ENCODE measurements at places on chromosomes 16 and 17.

DNA sequence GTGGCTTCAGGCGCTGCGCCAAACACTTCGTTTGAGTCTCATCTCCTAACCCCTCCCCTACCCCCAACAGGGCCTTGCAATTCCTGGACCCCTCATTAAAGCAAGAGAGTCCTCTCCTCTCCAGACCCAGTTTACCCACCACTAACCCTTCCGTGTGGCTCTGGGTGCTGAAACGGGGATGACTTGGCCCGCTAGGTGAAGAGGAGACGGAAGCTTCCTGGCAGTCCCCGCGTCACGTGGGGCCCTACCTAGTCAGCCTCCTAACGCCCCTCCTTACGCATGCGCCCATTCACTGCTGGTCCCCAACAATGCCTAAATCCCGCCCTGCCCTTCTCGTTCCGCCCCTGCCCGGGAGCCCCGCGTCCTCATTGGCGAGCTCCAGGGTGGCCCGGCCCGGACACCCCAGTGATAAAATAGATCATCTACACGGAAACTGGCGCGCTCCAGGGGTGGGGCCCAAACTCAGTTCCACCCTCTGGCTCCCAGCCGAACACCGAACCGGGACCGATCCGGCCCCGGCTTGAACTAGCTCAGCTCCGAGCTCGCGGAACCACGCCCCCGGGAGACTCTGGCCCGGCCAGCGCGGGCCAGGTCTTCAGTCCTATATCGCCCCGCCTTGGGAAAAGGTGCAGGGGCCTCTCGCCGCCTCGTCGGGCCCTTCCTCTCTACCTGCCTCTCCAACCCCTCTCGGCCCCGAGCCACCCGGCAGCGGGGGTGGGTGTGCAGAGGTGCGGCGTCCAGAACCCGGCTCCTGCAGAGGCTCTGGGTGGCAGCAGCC is at the start of gene SLC16A13:
Gene SLC16A13 (plus strand): TSS at position 425 of the 778 bp plus-strand sequence. CDS start 368 bp downstream, outside the sequence.
- DNase-seq, result peak; percentile 96

DNA sequence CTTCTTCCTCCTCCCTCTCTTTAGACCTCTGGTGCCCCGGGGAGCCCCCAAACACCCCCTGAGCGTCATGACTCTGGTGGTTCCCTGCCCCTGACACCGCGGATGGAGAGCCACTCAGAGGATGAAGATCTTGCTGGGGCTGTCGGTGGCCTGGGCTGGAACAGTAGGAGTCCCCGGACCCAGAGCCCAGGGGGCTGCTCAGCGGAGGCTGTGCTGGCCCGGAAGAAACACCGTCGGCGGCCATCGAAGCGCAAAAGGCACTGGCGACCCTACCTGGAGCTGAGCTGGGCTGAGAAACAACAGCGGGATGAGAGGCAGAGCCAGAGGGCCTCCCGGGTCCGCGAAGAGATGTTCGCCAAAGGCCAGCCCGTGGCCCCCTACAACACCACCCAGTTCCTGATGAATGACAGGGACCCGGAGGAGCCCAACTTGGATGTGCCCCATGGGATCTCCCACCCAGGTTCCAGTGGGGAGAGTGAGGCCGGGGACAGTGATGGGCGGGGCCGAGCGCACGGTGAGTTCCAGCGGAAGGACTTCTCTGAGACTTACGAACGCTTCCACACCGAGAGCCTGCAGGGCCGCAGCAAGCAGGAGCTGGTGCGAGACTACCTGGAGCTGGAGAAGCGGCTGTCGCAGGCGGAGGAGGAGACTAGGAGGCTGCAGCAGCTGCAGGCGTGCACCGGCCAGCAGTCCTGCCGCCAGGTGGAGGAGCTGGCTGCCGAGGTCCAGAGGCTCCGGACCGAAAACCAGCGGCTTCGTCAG is 7.5 kb downstream of the HEXIM2 start:
- no peak for DNase-seq

DNA sequence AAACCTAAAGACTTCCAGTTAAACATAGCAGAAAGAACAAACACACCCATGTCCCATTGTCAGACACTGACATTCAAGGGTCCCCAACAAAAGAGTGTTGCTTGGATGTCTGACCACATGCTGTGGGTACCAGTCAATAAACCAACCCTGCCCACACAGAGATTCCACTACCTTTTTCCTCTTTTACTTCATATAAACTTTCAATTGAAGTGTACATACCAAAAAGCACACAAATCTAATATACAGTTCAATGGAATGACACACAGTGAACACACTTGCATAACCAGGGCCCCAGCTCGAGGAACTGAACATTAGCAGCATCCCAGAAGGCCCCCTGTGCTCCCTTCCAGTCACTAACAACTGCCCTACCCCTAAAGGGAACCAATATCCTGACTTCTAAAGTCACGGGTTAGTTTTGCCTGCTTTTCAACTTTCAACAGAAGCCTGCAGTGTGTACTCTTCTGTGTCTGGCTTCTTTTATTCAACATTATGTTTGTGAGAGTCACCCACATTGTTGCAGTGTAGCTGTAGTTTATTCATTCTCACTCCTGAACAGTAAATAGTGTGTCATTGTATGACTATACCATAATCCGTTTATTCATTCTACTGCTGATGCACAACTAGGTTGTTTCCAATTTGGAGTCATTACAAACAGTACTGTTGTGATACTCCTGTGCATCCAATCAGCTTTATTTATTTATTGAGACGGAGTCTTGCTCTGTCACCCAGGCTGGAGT is 18.0 kb downstream of the CFDP1 start:
- DNase-seq, result no peak

GRCh38 chr16:10609402-10609774 is 29.0 kb upstream of the EMP2 start:
- peak; percentile 19 for DNase-seq

- DNase-seq, result no peak
Observed at GRCh38 chr16:25699069-25699468, 7.3 kb downstream of the HS3ST4 start.

- DNase-seq, result no peak
Observed at GRCh38 chr16:75342308-75342811, 90.9 kb upstream of the BCAR1 start.

GRCh38 chr17:8353736-8354135 is 14.1 kb downstream of the ODF4 start:
- DNase-seq, result no peak

DNA sequence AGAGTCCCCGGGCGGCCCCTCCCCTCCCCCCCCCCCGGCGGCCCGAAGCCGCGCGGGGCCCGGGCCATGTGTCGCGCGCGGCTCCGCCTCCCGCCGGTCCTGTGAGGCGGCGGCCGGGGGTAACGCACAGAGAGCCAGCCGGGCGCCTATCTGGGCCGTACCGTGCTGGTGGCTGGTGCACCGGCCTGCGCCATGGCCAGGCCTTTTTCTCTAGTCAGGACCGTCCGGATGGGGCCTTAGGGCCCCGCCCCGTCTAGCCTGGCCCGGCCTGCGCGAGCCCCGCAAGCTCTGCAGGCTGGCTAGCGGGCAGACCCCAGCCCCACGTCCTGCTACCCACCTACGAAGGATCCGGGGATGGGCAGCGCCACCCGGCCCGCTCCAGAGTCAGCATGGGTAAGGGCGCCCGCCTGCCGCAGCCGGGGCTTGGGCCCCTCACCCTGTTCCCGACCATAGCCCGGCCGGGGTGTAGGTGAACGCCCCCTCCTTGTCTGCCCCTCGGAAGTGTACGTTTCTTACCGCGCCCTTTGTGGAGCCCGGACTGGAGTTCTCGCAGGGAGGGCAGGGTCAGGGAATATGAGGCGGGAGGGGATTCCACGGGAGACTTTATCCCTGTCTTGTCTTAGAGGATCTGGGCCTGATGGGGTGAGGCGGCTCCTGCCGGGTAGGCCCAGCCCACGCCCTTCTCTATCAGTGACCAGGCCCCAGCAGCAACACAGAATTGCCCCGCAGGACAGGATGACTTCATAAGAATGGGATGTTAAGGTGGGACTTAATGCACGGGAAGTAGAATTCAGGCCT is at the start of gene CENPT:
Gene CENPT (minus strand): TSS at position 630 of the 798 bp plus-strand sequence. CDS start 13,834 bp downstream, outside the sequence.
- no peak for DNase-seq

- DNase-seq, result no peak
Observed at GRCh38 chr16:74999219-74999608, 390 bp downstream of the ZNRF1 start.

DNA sequence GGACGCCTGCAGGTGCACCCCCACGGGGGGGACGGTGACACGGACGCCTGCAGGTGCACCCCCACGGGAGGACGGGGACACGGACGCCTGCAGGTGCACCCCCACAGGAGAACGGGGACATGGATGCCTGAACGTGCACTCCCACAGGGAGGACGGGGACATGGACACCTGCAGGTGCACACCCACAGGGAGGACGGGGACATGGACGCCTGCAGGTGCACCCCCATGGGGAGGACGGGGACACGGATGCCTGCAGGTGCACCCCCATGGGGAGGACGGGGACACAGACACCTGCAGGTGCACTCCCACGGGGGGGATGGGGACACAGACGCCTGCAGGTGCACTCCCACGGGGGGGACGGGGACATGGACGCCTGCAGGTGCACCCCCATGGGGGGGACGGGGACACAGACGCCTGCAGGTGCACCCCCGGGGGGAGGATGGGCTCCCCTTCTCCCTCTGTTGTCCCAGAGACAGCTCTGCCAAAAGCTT is 114.5 kb upstream of the METRNL start:
- no peak for DNase-seq

- no peak for DNase-seq
Observed at GRCh38 chr16:606656-607307, 16.9 kb downstream of the RAB40C start.

DNA sequence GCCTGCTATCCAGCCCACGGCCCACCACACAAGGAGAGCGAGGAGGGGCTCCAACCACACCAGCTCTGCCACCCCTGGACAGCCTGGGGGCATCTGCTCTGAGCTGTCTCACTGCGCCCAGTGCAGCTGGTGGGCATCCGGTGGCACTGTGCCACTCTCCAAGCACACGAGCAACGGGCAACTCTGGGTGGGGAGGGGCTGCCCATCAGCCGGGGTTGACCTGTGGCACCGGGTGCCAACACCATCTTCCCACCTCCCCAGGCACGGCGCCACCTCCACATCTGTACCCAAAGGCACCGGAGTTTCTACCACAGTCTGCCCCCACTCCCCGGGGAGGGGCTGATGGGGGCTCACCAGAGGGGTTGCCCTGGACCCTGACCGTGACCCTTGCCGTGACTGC is 241.8 kb downstream of the RBFOX3 start:
- DNase-seq, result no peak

DNA sequence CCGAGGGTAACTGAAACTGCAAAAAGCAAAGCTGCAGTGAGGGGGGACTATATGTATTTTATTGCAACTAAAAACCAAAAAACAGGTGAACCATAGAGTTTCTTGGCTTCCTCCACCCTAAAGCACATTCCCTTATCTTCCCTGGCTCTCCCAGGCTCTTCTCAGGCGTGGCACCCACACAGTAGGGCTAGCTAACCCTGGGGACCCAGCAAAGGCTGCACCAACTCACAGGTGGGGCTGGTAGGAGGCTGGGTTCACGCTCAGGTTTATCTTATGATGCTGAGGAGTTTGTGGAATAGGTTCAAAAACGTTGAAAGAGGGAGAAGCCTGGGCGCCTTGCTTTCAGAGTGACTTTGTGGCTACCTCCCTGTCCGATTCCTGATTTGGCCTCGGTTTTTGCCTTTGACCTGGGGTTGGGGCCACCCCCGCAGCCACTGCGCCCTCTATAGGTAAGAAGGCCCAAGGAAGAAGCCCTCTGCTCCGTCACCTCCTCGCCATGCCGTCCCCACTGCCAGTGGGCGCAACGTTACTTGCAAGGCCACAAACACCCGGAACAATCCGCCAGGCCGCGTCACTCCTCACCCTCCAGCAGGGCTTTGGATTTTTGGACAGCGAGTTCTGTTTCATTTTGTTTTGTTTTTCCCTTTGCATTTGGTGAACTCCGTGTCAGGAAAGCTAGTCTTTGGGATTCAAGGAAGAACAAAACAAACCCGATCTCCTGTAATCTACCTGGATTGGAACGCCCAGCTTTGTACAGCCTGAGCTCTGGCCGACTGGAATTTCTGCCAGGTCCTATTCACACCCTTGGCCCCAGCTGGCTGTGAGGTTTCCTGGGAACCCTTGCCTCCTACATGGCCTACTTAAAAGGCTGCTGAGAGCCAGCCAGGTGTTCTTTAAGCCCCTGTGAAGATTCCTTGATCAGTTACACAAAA is 60.8 kb downstream of the TBC1D16 start:
- DNase-seq, result no peak

DNA sequence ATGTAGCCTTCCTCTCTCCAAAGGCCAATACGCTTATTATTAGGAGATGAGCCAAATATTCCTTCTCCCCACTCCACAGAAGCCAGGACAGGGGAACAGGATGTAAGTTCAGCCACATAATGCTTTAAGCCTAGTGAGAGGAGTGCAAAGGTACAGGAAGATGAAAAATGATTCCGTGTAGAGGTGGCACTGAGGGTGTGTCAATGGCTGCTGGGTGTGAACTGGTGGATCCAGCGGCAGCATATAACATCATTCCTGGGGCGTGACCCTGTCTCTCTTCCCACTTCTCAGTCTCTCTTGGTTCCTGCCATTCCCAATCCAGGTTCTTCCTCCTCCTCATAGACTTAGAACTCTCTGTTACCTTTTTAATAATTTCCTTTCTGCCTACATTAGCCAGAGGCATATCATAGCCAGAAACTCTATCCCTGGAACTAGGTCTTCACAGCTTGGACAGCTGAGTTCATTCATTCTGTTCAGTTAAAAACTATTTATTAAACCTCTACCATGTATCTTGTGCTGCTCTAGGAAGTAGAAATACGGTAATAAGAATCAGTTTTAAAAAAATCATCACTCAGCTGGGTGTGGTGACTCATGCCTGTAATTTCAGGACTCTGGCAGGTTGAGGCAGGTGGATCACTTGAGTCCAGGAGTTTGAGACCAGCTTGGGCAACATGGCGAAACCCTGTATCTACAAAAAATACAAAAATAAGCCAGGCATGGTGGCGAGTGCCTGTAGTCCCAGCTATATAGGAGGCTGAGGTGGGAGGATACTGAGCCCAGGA is 58.0 kb upstream of the FAM20A start:
- no peak for DNase-seq

GRCh38 chr17:37700881-37701280 is 44.0 kb downstream of the HNF1B start:
- no peak for DNase-seq

DNA sequence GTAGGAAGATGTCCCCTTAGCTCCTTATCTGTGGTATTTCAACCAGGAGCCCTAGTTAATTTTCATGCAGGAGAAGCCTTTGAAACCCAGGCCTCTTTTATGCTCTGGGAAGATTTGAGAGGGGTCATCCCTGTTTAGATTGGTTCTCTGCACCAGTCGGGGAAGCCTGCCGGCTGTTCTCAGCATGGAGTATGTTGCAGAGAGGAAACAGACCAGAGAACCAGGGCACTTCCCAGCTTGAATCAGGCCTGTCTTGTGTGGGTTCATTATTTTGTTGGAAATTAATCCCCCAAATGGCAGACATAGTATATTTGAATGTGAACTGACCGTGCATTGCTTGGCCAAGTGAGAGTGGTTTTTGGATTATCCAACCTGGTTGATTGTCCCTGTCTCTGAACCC is 1082.1 kb upstream of the RBFOX1 start:
- DNase-seq, result no peak

GRCh38 chr17:41067281-41067680 is 1.6 kb upstream of the KRTAP2-4 start:
- DNase-seq, result no peak

DNA sequence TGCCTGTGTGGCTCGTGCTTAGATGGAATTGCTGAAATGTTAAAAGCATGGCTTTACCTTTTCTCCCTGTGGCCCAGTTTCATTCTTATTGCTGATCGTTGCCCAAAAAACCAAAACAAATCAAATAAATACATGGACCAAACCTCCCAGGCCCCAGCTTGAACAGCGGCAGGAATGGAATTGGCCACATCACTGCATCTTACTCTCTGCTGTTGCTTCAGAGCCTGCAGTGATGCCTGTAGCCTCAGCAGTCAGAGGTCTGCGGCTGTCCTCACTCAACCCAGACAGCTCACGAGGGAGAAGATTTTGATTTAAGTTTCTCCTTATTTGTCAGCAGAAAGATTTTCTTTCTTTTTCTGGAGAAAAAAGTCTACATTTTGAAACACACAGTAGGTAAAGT is 91.5 kb downstream of the NPIPB11 start:
- DNase-seq, result no peak
